ENCODE measurements at places on chromosomes 16 and 17.

DNA sequence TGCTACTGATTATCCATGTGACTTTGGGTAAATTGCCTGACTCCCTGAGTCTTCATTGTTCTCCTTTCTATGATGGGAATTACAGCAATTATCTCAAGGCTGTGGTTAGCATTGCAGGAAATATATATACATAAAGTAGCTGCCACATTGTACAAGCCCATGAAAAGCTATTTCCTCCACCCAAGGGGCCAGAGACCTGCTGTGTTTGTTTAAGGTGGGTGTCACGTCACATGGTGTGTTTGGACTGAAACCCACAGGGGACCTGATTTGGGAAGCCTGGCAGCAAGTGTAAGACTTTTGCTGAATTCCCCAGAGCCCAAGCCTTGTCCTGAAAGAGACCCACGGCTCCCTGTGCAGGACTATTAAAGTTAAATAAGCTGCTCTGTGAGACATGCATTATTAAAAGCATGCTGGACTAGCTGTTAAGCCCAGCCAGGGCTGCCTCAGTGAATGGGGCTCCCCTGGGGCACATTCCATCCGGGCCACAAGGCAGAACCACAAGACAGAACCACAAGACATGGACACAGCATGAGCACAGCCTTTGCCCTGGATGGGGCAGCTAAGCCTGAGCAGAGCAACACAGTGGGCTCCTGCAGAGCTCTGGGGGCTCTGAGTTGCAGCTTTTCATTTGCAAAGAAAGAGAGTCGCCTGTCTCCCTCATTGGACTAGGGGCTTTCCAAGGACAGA is 148.9 kb downstream of the SPACA3 start:
- no peak for DNase-seq

DNA sequence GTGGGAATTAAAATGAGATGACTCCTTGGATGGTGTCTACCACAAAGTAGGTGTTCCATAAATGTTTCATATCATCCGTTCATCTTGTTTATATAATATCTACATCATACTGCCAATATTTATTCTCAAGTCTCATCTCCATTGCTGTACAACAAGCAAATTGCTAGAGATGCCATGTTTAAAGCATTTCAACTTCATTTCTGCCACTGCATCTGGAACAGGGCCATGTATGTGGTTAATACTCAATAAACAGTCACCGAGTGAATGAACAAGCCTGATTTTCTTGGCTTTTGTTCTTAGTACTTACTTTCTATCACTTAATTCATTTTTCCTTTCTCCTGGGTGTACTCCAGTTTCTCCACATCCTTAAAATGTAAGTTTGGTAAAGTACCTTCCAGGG is 107.6 kb downstream of the KCNJ2 start:
- DNase-seq, result no peak

DNA sequence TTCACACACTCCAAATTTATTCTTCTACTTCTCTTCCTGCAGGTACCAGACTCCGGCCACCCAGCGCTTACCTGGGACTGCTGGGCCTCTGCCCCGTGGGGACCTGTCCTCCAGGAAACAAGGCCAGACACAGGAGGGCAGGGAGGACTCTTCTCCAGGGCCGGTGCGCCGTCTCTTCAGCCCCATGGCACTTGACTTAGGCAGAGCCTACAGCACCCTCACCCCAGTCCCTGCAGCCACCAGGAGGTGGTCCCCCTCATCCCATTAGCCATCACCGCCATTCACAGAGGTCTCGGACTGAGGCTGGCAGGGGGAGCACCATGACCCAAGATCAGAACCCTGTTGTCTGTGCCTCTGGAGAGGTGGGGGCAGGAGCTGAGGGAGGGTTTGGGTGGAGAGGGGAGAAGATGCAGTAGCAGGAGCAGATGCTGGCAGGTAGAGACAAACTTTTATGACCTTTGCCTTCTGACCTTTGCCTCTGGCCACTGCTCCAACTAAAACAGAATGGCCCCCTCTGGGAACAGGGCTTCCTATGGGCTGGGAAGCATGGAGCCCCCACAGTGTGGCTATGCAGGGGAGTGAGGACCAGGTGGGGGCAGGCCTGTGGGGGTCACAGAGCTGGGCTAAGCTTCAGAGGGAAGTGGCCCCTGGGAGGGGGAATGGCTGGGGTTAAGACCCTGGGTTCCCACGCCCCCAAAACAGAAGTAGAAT is 1.7 kb upstream of the GCGR start:
- DNase-seq, result no peak

GRCh38 chr17:27324771-27325339 is 30.9 kb downstream of the WSB1 start:
- DNase-seq, result no peak

- DNase-seq, result no peak
Observed at GRCh38 chr16:28027055-28027454, 36.5 kb downstream of the GSG1L start.

DNA sequence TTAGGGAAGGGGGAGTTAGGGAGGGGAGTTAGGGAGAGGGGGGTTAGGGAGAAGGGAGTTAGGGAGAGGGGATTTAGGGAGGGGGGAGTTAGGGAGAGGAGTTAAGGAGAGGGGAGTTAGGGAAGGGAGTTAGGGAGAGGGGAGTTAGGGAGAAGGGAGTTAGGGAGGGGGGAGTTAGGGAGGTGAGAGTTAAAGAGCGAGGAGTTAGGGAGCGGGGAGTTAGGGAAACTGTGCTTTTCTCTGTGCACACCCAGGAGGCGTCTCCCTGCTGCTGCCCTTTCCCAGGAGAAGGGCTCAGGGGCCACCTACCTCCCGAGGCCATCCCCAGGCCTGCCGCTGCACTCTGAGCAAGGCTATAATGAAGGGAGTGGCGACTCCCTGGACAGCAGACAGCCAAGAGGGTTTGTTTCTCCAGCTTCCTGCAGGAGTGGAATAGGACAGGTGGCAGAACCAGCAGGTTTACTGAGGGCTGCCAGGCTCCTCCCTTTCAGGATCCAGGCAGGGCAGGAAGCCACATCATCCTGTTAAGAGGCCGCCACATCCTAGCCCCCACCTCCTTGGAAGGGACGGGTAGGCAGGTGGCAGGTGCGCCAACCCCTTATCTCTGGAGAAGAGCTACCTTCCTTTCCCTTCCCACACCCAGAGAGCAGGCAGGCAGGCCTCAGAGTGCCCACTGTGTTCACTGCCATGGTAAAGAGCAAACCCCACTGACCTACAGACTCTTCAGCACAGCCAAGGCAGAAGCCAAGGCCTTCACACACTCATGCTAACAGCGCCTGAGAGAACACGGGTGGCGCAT is 4.3 kb downstream of the CANT1 start:
- no peak for DNase-seq

DNA sequence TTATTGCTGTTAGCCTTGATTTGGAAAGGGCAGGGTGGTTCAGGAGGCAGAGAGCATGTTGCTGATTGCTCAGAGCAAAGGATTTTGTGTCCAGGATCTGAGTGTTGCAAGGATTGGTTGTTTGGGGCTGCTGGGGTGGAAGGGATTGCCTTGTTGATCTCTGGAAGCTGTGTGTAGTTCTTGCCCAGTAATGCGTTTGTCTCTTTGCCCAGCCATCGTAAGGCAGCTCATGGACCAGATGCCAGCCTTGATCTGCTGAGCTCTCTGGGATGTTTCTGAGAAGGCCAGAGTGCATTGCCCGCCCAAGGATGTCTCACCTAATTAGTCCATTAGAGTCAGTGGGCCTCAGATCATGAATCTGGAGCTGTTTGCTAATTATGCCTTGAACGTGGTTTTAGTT is 33.6 kb downstream of the NKD1 start:
- no peak for DNase-seq

DNA sequence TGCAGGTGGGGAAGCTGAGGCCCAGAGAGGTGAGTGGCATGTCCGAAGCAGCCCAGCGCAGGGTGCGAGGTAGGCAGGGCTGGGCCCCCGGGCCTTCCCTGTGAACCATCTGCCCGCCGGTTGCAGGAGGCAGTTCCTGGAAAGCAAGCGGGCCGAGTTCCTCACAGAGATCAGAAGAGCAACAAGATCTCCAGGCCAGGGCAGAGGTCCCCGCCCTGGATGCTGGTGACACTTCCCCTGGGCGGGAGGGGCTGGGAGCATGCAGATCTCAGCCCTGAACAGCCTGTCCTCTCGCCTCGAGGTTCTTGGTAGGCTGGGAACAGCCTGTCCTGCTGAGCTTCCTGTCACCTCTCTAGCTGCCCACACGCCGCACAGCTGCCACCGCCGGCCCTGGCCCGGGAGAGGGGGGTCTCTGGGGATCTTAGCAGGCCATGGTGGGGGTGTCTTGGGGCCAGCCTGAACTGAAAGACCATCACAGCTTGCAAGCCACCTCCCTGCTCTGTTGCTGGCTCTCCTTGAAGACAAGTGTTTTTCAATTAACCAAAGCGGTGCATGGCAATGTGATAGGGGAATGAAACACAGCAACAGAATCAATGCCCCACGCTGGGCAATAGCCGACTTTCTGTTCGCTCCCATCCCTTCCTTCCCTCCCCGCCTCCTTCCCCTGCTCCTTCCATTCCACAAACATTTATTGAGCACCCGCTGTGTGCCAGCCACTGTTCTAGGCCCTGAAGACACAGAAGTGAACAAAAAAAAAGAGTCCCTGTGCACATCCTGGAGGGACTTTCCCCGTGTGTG is 31.7 kb downstream of the SOCS1 start:
- DNase-seq, result peak; percentile 40

Measured in effector memory CD8-positive, alpha-beta T cell (primary cell).